HFFc6 (cell line): ENCODE measurements at places on chromosomes 6 and 20.

DNA sequence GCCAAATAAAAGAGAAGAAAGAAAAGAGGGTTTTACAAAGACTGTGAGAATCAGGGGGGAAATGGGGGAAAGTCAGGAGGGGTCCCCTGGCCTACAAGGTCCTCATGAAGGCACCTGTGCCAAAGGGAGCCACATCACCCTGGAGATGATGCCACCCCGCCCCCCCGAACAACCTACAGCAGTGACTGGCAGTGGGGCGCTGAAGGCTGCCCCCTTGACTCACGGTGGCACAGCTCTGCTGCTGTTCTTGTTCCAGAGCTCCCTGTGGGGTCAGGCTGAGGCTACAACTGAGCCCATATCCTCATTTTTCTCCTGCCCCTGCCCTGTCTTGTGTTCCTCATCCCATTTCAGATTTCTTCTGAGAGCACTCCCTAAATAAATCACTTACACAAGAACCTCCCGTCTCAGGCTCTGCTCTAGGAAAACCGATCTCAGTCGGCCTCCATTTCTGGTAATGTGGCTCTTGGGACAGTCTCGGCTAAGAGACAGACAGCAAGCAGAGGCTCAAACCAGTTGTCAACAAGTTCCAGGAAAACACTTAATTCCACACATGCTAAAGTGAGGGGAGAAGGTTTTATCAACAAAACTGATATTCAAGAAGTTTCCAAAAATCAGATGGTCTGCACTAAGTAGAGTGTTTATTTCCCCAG, 105.7 kb downstream of the SNAP25 start:
- DNase-seq = no peak

GRCh38 chr20:5731753-5732366, 18.3 kb upstream of the SHLD1 start:
- DNase-seq = no peak

- no peak for DNase-seq
Observed at GRCh38 chr6:137811916-137812553, 55.0 kb upstream of the TNFAIP3 start.

DNA sequence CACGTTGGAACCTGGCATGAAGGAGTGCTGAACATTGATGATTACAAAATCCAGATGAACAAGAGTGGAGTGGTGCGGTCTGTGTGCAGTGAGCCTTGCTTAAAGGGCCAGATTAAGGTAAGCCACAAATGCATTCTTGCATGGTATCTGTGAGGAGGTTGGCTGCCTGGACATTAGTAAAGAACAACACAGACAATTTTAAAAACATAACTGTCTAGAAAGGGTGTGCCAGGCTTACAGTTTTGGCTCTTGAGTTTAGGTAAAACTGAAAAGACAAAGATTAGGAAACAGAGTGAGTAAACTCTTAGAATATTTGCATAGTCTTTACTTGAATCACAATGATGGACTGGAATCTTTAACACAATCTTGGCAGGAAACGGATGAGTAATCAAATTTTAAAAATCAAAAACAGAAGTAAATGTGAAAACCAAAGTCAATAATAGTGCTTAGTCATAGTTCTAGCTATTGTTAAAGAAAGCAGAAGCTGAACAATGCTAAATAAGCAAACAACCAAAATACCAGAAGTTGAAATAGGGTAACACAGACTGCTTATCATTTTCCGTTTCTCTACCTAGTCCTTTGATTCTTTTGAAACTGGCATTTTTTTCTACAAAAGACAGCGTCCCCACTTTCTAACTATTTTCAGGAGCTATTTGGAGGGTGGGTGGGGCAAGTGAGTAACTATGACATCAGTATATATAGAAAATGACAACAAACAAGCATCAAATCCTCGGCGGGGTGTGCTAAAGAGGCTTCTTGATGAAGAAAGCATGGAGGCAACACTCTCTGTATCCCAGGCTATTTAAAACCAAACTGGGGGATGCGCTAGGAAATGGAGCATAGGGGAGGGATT, 185.8 kb upstream of the RAB32 start:
- peak; percentile 81 for DNase-seq
